ENCODE measurements at places on chromosomes 2 and 18. TPM values are rescaled to one million over a fixed set of nuclear protein-coding genes. Genes with fewer than 3 reads are reported as not detected.

Gene ALLC
- polyA plus RNA-seq: not detected

Gene TCF23
- polyA plus RNA-seq: 0.08 TPM

Gene ANKZF1
- 84.5 TPM for polyA plus RNA-seq

Gene CAPN13
- 1.1 TPM for polyA plus RNA-seq

Gene SLC4A1AP
- 32.7 TPM for polyA plus RNA-seq

Gene COL4A4
- 9.0 TPM for polyA plus RNA-seq

Gene TSPYL6
- polyA plus RNA-seq: 0.07 TPM

Gene GBX2
- 0.06 TPM for polyA plus RNA-seq

Gene LINC00305
- polyA plus RNA-seq: not detected

DNA sequence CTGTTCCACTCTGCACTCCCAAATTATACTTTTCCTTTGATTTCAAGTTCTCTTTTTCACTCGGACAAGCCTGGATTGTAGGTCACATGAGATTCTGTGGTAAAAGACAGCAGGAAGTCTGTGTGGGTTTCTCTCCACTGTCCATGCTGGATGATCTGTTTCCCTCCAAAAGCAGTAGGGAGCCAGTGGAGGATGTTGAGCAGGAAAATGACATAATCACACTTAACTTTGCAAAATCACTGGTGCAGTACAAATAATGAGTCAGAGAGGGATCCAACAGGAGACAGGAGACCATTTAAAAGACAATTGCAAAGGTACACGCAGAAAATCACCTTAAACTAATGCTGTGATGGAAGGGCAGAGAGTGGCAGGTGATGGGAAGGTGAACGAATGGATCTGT is 301.3 kb downstream of the ZNF407 start:
- no peak for DNase-seq

- DNase-seq: no peak
These were observed 287.3 kb upstream of the SETBP1 start for GRCh38 chr18:44393406-44393805.

GRCh38 chr2:9217838-9218770 is 11.5 kb downstream of the ASAP2 start:
- DNase-seq: no peak

- DNase-seq: peak; percentile 55
These were observed 2.7 kb upstream of the ESPNL start for GRCh38 chr2:238097201-238097987.

GRCh38 chr2:194105358-194105757 is 1551.7 kb upstream of the SLC39A10 start:
- DNase-seq: no peak

GRCh38 chr2:226790431-226790830 is 9.2 kb downstream of the IRS1 start:
- DNase-seq: no peak

- no peak for DNase-seq
These were observed 462.6 kb downstream of the SLC4A3 start for GRCh38 chr2:220090050-220090449.

DNA sequence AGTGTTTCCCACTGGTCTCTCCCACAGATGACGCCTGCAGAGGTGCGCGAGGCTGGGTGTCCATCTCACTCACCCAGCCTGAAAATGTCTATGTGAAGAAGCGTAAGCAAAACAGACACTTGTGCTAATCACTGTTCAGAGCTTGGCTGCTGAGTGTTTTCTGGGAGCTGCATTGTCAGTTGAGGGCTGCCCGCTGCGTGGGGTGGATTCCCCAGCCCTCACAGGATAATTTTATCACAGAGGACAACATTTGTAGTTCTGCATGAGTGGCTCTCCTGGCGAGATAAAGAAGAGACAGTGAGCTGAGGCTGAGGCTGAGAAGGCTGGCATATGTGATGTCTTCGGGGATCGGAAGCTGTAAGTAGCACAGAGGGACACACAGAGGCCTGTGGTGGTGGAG is 16.2 kb upstream of the CAPN13 start:
- DNase-seq: no peak

DNA sequence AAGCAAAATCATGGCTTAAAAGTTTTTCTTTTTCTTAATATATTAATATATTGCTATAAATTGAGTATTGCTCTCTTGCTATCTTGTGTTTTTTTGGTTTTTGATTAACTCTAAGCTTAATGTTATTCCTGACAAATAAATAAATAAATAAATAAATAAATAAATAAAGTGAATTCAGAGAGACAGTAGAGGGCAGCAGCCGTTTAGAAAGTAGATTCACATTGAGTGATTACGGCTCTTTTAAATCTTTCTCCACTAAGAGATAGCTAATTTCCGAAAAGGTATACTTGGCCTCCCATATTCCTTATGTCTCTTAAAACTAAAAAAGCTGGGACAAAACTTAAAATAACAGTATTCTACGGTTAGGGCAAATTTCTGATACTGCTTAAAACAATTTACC is 34.3 kb downstream of the MSH2 start:
- DNase-seq: no peak

GRCh38 chr18:9787036-9787435 is 78.9 kb downstream of the RAB31 start:
- no peak for DNase-seq

DNA sequence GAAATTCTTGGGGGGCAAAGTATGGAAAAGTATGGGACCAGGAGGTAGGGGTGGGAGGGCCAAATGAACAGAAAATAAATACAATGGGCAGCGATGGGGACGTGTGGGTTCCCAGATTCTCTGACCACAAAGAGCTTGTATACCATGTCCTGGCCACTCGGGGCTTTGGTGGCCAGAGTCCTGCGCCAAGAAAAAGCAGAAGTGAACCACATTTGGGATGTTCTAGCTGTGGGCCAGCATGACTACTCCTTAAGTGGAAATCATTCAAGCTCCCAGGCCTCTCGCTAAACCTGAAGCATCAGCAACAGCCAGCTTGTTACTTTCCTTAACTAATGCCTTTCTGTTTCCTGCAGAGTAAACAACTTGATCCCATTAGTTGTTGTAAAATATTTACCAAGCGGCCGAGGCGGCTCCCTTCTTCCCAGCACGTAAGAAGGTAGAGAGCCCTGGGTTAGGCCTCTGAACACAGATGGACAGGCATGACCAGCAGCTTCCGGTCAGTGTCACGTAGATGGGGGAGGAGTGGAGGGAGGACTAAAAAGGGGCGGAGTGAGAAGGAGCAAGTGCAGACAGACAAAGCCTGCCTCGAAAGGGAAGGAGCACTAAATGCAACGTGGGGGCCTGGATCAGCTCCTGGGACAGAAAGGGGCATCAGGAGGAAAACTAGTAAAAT is 88.2 kb downstream of the GALNT14 start:
- no peak for DNase-seq

DNA sequence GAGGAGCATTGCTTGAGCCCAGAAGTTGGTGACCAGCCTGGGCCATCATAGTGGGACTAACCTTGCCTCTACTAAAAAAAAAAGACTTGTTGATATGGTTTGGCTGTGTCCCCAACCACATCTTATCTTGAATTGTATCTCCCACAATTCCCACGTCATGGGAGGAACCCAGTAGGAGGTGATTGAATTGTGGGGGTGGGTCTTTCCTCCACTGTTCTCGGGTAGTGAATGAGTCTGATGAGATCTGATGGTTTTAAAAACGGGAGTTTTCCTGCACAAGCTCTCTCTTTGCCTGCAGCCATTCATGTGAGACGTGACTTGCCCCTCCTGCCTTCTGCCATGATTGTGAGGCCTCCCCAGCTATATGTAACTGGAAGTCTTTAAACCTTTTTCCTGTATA is 47.0 kb downstream of the PROC start:
- no peak for DNase-seq

- DNase-seq: no peak
These were observed 44.9 kb upstream of the TWIST2 start for GRCh38 chr2:238802957-238803356.

DNA sequence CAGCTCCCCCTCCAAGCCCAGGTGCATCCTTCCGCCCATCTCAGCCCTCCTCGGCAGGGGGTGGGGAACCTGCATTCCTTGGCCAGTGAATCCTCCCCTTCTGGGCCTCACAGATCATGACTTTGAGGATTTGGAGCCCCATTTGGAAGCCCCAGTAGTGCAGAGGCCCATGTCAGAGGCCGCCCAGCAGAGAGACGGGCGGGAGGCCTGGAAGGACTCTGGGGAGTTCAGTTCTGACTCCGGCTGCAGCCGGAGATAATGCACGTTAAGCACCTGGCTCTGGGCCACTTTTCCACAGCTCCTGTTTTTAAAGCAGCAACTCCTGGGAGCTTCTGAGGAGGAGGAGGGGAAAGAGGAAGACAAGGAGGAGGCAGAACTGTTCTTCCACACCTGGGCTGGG is 14.9 kb downstream of the ATOH8 start:
- no peak for DNase-seq

DNA sequence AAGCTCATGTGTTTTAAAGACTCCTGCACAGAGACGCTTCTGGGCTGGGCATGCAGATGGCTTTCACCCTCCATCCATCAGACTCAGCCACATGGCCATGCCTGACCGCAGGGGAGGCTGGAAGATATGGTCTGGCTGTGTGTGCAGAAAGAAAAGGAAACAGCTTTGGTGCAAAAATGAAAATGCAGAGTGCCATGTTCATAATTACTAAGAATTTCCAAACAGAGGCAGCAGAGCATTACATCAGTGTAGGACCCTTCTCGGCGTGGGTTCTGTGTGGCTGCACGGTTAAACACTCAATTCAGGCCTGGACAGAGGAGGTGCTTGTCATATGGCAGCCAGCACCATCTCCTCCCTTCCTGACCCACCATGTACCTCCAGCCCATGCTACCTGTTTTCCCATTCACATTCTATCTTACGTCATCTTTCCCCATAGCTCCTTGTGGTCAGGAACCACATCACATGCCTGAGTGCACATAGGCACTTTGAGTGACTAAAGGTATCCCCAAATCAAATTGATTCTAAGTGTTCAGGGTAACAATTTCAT is 200.3 kb upstream of the ID2 start:
- no peak for DNase-seq

DNA sequence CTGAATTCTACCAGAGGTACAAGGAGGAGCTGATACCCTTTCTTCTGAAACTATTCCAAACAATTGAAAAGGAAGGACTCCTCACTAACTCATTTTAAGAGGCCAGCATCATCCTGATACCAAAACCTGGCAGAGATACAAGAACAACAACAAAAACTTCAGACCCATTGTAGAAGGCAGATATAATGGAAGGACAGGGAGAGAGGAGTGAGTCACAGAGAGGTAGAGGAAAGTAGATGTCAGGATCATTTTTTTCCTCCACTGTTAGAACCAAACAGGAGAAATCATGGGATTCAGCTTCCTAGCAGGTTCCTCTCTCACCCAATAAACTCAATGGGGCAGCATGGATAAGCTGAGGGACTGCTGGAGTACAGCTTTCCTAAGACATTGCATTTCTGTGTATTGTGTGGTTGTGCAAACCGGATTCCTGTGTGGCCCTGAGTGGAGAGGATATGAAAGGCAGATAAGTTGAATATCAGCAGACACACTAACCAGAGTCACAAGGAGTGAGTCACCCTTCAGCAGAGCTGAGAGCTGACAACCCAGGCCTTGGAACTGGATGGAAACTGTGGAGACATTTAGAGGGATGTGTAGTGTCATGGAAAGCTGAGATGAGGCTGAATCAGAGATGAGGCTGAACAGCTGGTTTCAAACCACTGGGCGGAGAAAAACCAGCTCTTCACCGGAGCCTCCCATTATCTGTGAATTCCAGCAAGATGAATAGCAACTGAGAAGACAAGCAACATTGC is 60.9 kb upstream of the MMADHC start:
- DNase-seq: no peak
